ENCODE measurements at places on chromosomes 7 and 10.

DNA sequence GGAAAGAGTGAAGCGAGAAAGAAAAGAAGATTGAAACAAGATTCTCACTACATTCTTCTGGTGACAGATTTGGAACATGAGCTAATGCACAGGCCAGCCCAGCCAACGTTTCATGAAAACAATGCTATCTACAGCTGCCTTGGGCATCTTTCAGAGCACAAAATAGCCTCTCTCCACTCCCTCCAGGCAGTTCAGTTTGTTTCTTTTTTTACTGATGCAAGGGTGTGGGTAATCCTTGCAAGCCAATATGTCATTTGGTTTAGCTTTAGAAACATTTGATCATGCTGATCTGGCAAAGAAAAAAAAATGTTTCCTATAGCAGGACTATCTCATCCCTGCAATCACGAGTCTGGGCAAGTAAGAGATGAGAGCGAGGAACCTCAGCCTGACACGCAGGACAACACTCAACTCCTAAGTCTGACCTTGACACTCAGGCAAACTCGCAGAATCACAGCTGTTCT is 35.9 kb downstream of the SVIL start:
- no peak for DNase-seq

DNA sequence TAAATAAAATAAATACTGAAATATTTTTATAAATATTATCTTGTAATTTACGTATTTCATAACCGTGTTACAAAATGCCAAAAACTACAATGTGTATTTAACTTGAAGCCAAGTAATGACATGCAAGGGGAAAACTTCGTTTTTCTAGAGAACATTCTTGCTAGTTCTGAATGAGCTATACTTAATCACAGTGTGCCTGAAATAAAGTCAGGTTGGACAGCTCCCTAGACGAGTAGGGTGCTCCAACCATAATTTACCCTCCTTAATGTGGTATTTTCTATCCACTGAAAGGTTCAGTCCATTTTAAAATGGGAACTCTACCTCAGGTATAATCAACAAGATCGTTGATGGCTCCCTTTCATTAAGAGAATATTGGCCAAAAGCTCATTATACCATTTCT is 194.5 kb upstream of the AHR start:
- no peak for DNase-seq

GRCh38 chr7:31204071-31204470 is 136.5 kb downstream of the NEUROD6 start:
- no peak for DNase-seq

- DNase-seq: no peak
Measured at GRCh38 chr7:124773339-124773738, 7.7 kb upstream of the GPR37 start.

GRCh38 chr10:129331839-129332220 is 135.2 kb upstream of the MGMT start:
- no peak for DNase-seq

GRCh38 chr7:120421151-120421651 is 148.2 kb downstream of the KCND2 start:
- DNase-seq: no peak

GRCh38 chr10:117546581-117547015 is 4.1 kb downstream of the EMX2 start:
- DNase-seq: no peak

GRCh38 chr10:49083261-49083660 is 32.1 kb downstream of the VSTM4 start:
- no peak for DNase-seq

DNA sequence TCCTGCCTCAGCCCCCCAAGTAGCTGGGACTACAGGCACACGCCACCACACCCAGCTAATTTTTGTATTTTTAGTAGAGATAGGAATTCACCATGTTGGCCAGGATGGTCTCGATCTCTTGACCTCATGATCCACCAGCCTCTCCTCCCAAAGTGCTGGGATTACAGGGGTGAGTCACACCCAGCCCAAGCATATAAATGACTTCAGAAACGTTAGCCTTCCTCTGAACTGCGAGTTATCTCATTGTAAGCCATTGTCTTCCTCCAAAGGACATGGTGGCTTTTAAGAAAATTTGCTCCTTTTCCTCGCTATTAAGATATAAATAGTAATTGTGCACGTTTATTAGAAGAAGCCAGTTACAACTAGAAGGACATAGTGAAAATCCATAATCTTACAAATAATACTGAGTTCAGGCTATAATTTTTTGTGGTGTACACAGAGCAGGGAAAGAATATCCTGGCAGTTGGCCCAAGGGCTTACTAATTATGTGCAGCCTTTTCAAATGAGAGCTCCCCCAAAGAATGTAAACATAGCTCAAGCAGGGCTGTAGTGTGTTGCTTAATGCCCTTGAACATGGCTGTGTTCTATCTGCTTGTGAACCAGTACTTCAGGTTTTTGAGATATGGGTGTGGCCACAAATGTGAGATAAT is 495.8 kb downstream of the PARD3 start:
- no peak for DNase-seq

DNA sequence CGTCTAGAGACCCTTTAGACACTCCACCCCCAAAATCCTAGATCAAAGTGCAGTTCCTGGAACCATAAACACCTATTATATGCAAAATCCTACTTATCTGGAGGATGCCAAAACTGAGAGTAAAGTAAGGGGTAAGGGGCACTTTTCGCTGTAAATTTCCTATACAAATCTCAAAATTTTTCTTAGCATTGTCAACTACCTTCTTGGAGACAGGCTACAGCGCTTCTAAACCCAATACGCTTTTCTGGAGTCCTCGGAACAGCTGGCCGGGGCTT is 10.4 kb downstream of the TWIST1 start:
- no peak for DNase-seq

- DNase-seq: no peak
Measured at GRCh38 chr7:82904871-82905270, 257.8 kb downstream of the PCLO start.

DNA sequence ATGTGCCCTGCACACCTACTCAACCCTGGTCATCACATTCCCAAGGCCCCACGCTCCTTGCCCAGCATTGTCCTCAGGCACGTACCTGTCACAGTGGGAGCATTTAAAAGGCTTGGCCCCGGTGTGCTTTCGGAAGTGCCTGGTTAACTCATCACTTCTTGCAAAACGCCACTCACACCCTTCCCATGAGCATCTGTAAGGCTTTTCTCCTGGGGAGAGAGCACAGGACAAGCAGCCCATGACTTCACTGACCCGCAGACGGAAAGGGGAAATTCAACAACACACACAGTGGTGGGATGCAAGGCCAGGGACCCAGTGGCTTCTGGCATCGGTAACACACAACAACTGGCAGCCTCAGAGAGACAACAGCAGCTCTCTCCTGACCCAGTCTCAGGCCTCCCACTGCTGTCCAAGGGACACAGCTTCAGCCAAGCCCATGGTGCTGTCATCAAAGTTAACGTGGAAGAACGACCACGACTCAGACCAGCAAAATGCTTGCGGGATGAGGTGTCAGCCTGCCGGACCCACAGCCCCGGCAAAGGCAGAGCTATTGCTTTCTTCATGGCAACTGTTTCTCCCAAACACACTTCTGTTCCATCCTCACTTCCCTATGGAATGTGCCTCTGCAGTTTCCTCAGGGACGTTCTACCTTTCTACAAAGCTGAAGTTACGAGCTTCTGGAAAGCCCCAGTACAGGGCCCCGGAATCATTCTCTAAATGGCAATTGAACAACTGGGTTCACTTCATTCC is 4.8 kb downstream of the KLF6 start:
- no peak for DNase-seq

DNA sequence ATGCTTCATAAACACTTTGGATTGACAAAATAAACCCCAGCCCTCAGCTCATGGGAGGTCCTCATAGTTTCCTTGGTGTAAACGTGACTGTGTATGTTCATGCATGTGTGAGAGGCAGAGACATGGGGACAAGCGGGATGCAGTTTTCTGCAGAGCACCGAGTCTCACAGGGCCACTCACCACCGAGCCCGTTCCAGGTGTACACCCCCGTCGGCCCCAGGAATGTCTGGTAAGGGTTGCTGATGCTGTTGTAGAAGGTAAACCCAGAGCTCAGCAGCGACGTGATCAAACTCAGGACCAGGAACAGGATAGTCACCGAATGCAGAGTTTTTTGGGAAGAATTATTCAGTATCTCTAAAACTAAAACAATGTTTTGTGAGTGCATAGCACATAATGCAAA is 9.2 kb downstream of the CLRN3 start:
- no peak for DNase-seq

GRCh38 chr7:150988230-150989226 is 2.3 kb upstream of the NOS3 start:
- peak; percentile 50 for DNase-seq

- DNase-seq: no peak
Measured at GRCh38 chr7:27964820-27965219, 215.8 kb downstream of the JAZF1 start.

DNA sequence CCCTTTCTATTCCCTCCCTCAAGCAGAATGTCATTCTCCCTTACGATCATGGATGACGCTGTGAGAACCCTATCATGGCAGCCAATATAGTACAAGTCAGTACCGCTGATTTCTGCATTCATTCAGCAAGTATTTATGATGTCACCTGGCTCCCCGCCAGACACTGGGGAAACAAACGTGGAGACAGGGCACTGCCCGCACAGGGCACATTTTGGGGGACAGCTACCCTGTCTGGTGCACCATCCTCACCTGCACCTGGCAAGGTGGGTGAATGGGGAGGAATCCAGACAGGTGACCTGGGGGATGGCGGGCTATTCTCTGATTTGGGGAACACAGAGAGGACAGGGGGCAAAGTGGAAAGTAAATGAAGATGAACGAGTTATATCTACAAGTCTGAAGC is 28.4 kb downstream of the MKI67 start:
- DNase-seq: no peak

- DNase-seq: peak; percentile 81
Measured at GRCh38 chr10:103678178-103678526, 177.2 kb downstream of the SH3PXD2A start.

DNA sequence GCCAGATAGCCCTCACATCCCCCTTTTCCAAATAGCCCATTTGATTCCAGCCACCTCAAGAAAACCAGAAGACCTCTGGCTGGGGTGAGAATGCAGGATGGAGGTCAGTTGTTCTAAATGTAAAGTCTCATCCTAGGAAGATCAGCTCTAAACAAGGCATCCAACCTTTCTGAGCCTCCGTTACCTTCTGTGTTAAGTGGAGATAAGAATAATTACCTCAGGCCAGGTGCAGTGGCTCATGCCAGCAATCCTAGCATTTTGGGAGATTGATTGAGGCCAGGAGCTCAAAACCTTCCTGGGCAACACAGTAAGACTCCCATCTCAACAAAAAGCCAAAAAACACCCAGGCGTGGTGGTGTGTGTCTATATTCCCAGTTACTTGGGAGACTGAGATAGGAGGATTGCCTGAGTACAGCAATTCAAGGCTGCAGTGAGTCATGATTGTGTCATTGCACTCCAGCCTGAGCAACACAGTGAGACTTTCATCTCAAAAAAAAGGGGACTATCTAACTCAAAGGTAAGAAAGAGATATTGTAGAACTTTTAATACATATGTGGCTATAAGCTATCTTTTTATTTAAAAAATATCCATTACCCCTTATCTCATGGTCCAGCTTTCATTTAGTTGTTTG is 43.5 kb downstream of the PRTFDC1 start:
- DNase-seq: no peak

- no peak for DNase-seq
Measured at GRCh38 chr10:113187063-113187777, 237.2 kb downstream of the TCF7L2 start.

GRCh38 chr10:64113792-64114191 is 592.6 kb downstream of the REEP3 start:
- no peak for DNase-seq

- no peak for DNase-seq
Measured at GRCh38 chr7:51289623-51290303, 26.8 kb downstream of the COBL start.

DNA sequence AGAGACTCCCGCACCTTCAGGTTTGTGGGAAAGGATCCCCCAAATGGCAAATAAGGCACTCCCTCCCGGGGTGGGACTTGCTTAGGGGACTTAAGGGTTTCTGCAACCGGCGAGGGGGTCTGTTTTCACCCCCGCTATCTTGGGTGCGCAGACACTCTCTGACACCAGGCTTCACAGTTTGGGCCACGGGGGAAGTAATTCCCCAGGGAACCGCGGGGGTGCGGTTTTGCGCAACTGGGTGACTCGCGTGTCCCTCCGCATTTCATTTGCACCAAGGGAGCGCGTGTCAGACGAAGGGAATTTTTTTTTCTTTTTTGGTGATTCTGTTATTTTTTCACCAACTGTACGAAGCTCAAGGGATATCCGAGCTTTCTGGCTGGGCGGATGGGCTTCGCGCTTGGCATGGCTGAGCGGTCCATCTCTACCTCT is 1.7 kb downstream of the GRM8 start:
- DNase-seq: no peak

- no peak for DNase-seq
Measured at GRCh38 chr7:110841840-110842545, 248.9 kb upstream of the LRRN3 start.

DNA sequence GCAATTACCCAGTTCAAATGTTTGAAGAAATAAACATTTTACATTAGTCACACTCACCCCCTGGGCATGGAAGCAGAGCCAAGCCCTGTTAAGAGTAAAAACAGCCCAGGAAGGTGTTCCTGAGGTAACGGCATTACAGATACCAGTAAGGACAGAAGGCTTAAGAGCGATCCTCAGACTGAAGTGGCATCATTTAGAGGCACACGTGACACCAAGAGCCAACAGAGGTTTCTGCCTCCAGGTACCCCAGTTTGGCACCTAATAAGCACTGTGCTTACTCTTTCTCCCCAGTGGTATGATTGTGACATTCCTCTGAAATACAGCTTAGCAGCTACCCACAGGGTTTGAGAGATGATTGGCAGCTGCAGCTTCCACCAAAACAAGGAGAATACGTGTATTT is 17.2 kb downstream of the MMS19 start:
- no peak for DNase-seq

GRCh38 chr10:47041396-47042198 is 130.4 kb downstream of the PTPN20 start:
- DNase-seq: no peak

DNA sequence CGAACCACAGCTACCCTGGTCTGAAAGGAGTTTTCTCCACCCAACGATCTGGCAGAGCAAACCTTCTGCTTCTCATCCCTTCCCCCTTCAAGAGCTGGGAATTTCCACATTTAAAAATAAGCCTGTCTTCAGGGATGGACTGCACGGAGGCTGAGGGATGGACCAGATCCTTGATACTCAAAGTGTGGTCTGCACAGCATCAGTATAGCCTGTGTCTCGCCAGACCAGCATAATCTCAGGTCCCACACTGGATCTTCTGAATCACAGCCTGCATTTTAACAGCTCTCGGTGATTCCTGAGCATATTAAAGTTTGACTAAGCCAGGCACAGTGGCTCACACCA is 7.1 kb downstream of the KCNMA1 start:
- no peak for DNase-seq

DNA sequence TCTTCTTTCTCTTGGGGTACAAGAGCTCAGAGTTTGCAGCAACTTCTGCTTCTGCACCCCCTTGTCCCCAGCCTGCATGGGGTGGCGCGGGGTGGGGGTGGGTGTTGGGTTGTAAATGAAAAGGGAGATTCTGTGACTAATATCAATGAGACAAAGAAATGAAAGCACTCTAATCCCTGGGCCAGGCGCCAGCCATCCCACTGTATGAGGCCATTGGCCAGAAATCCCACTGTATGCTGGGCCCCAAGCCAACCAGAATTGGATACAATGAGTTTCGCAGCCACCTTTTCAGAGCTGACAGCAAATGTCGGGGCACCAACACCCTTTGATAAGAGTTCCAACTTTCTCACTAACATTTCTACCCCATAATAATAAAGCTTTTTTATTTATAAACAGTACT is 10.9 kb upstream of the PTN start:
- DNase-seq: no peak

GRCh38 chr7:25444991-25445390 is 216.7 kb upstream of the NPVF start:
- no peak for DNase-seq

GRCh38 chr7:75969182-75969581 is 25.2 kb downstream of the TMEM120A start:
- no peak for DNase-seq

Measured in stimulated activated CD4-positive, alpha-beta T cell treated with anti-CD3 and anti-CD28 coated beads, Interleukin-2, amount 100 ng/mL, for 4 hours (primary cell).